ENCODE measurements at places on chromosomes 3 and 15.

DNA sequence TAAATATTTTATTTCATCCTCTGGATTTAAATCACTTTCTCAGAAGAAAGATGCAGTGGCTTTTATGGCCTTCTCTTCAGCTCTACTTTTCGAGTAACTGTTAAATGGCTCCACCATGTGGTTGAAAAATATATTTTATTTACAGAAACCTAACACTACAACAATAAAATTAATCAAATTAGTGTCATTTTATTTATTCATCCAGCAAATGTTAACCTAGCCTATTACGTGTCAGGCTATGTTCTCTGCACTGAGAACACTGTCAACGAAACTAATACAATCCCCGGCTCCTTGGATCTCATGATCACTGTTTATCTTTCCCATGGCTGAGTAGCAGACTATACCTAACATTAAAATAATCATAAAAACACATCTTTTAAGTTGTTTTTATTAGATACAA, 148.0 kb upstream of the OSTN start:
- peak; percentile 49 for ATAC-seq

DNA sequence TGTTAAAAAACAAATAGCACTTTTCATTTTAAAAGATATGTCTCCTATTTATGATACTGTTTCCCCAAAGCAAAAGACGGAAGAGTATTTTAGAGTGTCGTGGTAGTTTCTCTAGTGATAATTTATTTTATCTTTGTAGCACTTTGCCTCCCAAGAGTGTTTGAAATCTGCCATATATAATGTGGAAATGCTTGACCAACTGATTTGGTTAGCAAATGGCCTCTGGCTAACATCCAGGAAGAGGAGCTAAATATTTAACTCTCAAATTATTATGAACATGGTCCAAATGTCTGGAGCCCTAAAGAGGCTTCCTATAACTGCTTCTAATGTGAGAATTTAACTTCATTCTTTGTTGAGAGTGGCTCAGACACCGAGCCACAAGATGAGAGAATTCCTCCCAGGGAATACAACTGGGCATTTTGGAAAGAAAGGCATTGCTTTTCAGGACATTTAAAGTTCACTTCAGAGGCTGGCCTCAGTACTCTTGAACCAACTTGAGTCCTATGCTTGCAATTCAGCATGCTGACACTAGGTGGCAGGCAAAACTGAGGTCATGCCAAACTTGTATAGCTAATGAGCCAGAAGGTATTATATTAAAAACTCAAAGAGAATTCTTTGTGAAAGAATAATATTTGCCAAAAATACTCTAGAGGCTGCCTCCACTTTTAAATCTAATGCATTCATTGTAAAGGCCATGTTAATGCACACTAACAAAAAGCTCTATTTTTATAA, 104.5 kb downstream of the RARB start:
- no peak for ATAC-seq

GRCh38 chr3:98962951-98963350, 61.5 kb upstream of the DCBLD2 start:
- ATAC-seq, result no peak

DNA sequence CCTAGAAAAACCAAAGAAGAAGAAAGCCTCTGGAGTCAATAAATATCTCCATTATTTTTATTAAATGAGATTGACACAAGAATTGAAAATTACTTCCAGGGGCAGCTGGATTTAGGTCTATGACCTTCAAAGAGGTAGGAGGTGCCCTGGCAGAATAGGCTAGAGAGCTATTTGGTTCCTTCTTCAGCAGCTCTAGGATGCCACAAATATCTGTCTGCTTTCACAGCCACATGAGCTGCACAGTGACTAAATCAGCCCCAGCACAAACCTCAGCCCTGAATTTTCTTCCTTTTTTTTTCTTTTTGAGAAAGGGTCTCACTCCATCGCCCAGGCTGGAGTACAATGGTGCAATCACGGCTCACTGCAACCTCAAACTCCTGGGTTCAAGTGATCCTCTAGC, 223.5 kb downstream of the ABHD5 start:
- ATAC-seq, result no peak

DNA sequence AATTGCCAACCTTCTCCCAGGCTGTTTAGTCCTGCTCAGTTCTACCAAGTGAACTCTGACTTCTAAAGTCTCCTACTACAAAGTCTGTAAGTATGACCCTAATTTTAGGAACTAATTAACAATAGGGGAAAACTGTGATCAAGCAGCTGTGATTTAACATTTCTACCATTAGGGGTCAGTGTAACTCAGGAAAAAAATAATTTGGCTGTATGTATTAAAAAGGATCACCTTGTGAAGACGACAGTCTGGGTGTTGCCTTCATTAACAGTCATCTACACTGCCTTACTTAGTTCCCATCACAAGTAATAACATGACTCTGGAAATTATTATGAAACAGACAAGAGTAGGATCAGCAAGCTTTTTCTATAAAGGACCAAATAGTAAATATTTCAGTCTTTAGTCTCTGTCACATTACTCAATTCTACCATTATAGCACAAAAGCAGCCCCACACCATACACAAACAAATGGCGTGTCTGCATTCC, 4.2 kb upstream of the NPHP3 start:
- ATAC-seq, result no peak

DNA sequence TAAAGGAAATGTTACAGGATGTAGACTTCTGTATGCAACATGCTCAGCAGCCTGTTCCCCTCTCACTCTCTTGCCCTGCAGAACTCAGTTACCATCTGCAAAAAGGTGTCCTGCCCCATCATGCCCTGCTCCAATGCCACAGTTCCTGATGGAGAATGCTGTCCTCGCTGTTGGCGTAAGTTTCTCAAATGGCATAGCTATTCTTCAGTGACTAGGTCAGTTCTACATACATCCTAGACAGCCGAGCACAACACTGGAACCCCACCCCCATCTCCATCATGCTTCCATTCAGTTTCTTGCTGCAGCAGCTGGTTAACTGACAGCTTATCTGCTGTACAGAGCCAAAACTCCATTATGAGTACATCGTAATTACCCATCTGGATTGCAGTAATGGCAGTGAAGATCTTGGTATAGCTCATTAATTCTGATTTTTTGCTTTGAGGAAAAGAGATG, 4.5 kb downstream of the THBS1 start:
- no peak for ATAC-seq

- no peak for ATAC-seq
Observed at GRCh38 chr3:187403768-187404288, 35.6 kb downstream of the RTP4 start.

- ATAC-seq, result no peak
Observed at GRCh38 chr3:172232579-172233212, 193.3 kb downstream of the FNDC3B start.

DNA sequence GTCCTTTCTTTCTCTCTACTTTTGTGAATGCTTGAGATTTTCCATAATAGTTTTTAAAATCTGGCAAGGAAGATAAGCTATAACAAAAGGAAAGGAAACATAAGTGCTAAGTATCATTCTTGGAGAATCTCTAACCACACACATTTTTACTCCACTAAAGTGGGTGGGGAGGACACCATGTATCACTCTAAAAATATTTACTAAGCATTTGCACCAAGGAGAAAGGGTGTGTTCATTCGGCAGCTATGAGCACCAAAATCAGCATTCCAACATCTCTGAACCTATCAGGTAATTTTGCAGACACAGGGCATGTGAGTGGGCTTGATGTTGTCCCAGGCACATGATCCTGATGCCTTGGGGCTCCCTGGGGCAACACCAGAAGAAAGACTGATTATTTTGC, 5.5 kb downstream of the B4GALT4 start:
- no peak for ATAC-seq

DNA sequence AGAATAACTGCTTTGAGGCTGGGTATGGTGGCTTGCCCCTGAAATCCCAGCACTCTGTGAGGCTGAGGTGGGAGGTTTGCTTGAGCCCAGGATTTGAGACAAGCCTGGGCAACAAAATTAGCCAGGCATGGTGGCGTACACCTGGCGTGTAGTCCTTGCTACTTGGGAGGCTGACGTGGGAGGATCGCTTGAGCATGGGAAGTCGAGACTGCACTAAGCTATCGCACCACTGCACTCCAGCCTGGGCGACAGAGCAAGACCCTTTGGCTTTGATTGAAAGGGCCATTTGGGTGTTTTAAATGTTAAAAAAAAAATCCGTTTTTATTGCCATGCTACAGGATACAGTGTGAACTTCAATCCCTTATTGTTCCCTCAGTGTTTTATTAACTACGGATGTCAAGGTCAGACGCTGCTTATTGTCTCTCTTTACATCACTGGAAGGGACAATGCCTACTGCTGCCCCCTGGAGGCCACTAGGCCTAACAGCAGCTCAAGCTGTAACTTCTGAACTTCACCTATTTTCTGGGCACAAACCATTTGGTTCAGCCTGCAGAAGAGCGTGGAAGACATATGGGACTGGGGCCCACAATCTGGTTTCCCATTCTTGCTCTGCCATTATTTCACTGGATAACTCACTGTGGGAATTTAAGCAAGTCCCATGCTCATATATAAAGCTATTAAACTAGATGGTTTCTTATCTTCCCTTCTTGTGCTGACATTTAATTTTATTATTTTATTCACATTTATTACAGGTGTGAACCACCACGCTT, 15.3 kb upstream of the IREB2 start:
- peak; percentile 58 for ATAC-seq

DNA sequence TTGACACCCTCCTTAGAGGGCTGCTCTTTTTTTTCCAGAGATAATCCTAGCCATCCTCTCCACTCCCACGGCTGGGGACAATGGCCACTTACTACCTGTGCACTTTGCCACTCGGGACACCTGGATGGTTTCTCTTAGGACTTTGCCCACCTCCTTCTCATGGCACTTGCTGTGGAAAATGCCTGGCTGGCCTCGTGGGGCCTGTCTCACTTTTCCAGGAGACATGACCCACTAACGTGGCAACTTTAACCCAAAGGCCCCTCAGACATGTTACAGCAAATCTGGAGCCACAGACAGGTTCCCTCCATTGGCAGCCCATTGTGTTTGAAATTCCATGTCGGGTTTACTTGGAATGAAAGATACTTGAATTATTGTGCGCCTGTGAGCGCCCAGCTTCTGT, 29.4 kb upstream of the ESYT3 start:
- ATAC-seq, result no peak

DNA sequence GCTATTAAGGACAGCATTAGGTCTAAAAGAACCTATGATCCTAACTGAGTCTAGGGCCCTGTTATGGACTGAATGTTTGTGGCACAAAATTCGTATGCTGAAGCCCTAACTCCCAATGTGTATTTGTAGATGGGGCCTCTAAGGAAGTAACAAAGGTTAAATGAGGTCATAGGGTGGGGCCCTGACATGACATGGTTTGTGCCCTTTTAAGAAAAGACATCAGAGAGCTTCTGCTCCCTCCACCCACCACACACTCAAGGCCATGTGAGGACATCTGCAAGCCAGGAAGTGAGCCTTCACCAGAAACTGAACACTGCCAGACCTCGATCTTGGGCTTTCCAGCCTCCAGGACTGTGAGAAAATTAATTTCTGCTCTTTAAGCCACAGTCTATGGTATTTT, 49.2 kb downstream of the PHC3 start:
- no peak for ATAC-seq

DNA sequence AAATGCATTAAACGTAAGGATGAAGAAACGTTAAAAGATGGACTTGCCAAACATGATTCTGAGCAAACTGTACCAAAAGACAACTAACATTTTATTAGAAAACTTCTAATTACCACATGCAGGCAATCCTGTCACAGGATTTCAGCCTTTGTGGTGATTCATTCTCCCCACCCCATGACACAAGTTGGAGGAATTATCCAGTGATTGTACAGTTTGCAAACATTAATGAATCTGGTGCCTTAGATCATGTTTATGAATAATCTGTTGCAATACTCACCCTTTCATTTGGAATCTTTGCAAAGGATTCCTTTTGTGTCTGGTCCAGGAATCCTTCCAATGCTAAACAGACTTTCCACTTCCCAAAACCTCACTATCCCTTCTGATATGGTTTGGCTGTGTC, 23.3 kb upstream of the ERC2 start:
- ATAC-seq, result peak; percentile 58

- ATAC-seq, result no peak
Observed at GRCh38 chr15:60325905-60326304, 71.9 kb downstream of the ANXA2 start.

GRCh38 chr3:14209581-14210289, 31.1 kb downstream of the LSM3 start:
- ATAC-seq, result no peak

DNA sequence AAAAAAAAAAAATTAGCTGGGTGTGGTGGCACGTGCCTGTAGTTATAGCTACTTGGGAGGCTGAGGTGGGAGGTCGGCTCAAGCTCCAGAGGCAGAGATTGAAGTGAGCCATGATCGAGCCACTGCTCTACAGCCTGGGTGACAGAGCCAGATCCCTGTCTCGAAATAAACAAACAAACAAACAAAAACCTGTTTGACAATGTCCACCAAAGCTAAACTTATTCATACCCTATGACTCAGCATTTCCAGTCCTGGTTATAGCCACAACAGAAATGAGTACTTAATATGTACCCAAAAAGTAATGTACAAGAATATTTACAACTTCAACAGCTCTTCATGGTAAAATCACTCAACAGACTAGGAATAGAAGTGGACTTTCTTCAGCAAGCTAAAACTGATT, 31.1 kb downstream of the SERP1 start:
- ATAC-seq, result no peak

- no peak for ATAC-seq
Observed at GRCh38 chr3:15372918-15373317, 40.5 kb upstream of the SH3BP5 start.

DNA sequence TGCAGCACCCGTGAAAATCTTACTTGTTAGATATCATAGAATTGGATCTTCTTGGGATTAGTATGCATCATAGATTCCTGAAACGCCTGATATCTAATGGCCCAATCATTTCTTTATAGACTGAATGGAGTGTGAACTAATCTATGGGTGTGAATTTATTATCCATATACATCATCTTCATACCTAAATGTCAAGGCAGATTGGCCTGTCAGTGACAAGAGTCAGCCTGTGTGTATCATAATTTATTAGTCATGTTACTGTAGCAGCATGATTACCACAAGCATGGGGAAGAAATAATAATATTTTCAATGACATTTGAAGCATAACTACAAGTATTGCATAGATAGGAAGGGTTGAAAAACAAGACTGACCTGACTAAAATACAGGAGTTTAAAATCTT, 235.8 kb downstream of the RAP2B start:
- peak; percentile 19 for ATAC-seq

- no peak for ATAC-seq
Observed at GRCh38 chr15:40016224-40016865, 22.6 kb downstream of the SRP14 start.

DNA sequence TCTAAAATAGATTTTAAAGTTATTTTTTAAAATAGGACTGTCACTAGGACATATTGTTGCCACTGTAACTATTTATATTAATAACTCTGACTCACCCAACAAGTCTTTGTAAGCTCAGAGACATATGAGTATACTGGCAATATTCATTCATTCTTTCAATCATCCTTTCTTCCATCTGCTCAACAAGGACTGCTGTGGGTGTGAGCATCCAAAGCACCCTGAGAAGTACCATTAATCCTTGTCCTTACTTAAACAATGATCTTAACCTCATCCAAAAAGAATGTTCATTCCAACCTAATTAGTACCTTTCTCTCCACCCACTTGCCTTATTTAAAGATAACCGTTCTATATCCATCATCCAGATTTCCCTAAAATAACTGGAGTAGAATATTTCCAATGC, 94.2 kb upstream of the PPP2R3A start:
- no peak for ATAC-seq

GRCh38 chr15:25830844-25831451, 32.2 kb downstream of the ATP10A start:
- ATAC-seq, result peak; percentile 95

GRCh38 chr3:157282261-157283191, 122.6 kb upstream of the CCNL1 start:
- ATAC-seq, result no peak
